ENCODE measurements at places on chromosomes 3 and 15.
A peak's percentile ranks its signal among the peaks of the same experiment; 100 is the strongest.

DNA sequence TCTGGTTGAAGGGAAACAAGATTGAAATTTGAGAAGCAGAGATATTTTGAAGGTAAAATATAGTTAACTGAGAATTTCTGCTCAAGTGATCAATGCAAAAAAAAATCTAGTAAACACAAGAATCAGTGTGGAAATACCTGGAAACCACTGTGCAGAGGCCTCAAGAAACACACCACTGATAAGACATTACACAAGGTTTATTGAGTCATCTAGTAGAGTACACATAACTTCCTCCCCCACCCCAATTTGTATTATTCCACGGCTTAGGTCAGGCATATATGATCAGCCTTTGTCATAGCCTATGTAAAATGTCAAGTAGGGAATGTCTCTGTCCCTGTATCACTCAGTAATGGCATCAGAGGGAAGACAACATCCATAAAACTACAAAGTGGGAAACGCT is 447.8 kb upstream of the BCHE start:
- DNase-seq, result peak; percentile 61

DNA sequence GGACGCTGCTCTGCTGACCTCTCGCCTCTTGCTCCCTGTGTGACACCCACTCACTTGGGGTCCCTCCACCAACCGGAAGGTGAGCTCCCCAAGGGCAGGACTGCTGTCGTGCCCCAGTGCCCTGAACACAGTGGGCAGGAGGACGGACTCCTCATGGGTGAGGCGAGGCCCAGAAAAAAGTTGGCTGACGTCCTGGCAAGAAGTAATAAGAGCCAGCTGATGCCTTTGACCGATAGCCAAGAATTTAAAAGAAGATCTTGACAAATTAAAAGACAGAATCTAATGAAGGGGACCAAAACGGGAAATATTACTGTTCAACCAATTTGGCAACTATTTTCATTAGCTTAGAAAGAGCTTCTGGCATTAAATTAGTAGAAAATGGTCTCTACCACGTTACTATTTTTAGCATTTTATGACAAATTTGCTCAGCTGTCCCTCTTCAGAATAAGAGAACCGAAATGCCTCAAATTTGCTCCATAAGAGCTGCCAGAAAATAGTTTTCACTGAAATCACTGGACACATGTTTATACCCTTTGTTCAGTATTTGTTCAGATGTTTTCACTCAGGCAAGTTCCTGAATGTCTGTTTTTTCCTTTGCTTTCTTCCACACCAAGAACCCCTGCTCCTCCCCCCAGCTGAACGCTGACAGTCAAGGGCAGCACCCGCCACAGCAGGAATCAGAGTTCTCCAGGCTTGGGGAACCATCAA is 60.5 kb downstream of the XXYLT1 start:
- peak; percentile 16 for DNase-seq

DNA sequence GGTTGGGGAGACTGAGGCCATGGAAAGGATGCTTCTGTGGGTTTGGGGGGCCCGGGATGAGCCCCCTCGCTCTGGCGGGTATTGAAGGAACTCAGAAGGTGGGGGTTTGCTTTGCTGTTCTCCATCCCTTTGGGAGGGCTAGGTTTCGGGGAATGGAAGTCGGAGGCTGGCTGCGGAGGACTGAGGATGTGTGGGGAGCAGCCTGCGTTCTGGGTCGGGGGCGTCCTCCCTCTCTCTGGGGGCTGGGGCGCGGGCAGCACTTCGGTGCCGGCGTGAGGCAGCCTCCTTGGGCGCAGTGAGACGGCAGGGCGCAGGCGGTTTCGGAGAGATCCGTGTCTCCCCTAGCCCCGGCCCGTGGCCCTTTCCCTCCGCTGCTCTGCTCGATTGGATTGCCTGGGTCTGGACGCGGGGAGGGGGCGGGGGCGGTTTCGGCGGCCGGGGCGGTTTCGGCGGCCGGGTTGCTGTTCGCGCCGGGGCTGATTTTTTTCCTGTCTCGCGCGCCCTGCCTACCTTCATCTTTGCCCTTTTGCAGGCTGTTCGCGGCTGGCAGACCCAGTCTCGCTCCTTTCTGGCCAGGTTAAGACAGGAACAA is 1.4 kb downstream of the PTPRG start:
- DNase-seq, result no peak

DNA sequence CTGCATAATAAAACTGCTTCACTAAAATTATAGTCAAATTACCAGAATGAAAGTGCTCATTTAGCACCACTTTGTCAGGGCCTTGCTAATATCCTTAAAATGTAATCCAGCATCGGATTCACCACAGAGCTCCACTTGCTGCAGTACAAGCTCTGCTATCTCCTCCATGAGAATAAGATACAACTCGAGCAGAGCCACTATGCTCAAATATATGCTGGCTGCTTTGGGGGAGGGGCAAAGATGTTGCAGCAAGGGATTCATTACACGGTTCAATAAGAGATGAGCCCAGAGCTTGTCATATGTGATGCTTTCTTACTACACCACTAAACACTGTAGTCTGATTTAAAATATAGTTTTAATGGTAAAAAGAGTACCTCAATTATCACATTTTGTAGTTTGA is 72.2 kb downstream of the DLG1 start:
- no peak for DNase-seq

DNA sequence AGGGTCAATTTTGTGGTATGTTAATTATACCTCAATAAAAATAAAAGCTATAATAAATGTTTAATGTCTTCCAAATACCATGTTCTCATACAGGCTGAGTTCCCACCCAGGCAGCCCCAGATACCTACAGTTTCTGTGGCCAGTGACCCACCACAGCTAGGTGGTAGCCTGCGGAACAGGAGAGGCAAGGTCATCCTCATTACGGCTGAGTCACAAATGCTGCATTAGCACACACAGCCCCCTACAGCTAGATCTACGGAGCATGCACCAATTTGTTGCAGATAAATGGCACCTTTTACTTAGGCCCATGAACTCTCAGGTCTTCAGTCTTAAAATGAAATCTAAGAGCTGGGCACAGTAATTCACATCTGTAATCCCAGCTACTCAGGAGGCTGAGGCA is 5.1 kb downstream of the SPATA12 start:
- peak; percentile 63 for DNase-seq

GRCh38 chr3:30672959-30673358 is 66.6 kb downstream of the TGFBR2 start:
- DNase-seq, result no peak

DNA sequence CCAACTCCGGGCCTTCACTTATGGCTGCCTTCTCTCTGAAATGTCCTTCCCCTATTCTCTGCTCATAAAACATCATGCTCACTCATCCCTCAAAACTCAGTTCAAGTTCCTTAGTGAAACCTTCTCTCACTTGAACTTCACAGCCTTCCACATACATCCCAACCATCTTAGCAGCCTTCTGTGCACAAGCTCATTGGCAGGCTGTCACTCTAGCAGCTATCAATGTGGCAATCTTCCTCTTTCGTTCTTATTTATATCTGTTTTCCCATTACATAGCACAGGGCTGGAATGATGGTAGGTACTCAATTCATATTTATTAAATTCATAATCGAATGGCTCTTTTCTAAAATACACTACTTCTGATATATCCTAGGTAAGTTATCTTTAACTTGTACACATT is 66.4 kb upstream of the MCTP2 start:
- DNase-seq, result no peak

DNA sequence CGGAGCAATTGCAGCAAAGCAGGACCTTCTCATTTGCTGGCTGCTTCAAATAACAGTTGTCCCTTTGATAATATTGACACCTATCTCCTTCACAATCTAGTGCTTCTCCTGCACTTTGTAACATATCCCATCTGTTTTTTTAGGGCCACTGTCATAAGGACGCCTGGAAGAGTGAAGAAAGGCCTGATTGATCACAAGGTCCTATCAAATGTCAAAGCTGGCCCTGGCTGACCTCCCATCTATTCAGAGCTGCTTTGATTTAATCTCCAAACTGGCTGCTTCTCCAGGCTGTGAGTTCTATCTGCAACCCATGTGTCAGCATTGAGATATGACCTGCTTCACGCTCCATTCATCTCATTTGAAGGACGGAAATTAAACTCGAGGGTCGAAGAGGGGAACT is 601.2 kb upstream of the KCNMB2 start:
- DNase-seq, result no peak

DNA sequence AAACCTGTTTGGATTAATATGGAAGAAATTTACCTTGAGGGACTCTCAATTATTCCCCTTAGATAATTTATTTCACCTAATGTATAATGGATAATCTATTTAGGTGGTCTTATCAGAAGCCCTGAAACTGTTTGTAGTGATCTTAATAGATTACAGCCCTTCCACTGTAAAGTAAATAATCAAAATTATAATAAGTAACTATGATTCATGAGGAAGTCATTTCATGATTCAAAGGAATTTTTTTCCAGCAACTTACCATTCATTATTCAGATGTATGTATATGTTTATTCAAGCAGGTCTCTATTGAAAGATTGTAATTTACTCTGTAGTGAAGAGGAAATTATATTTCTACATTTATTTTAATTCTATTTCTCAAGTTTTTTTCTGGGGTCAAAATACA is 250.6 kb upstream of the ROBO1 start:
- DNase-seq, result no peak

DNA sequence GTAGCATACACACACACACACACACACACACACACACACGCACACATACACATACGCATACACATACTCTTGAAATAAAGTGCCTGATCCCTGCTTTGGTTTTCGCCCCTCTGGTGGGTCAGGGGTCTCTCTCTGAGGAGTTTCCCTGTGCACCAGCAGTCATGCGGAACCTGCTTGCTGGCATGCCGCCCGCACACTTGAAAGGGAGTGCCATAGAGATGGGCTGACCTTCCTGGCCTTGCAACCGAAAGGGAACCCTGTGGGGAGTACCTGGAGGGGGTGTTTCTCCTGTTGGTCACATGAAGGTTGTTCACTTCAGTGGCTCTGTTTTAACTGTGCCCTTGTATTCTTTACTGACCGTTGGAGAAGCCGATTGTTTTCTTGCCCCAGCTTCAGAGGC is 752.3 kb downstream of the NR2F2 start:
- DNase-seq, result no peak

GRCh38 chr15:66099950-66100671 is 153.4 kb downstream of the MEGF11 start:
- no peak for DNase-seq

- no peak for DNase-seq
Measured at GRCh38 chr3:31106912-31107311, 212.5 kb upstream of the GADL1 start.

DNA sequence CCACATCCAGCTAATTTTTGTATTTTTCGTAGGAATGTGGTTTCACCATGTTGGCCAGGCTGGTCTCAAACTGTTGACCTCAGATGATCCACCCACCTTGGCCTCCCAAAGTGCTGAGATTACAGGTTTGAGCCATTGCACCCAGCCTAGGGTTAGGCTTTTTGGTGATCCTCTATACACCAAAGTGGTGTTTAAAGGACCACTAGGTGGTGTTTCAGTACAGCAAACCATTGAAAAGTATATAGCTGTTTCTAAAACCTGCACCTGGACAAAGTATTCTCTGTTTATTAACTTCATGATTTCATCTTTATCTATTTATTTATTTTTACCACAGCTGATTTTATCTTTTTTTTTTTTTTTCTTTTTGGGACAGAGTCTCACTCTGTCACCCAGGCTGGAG is 68.4 kb downstream of the MINDY2 start:
- no peak for DNase-seq

GRCh38 chr3:183265157-183265642 is 12.1 kb downstream of the B3GNT5 start:
- peak; percentile 68 for DNase-seq

DNA sequence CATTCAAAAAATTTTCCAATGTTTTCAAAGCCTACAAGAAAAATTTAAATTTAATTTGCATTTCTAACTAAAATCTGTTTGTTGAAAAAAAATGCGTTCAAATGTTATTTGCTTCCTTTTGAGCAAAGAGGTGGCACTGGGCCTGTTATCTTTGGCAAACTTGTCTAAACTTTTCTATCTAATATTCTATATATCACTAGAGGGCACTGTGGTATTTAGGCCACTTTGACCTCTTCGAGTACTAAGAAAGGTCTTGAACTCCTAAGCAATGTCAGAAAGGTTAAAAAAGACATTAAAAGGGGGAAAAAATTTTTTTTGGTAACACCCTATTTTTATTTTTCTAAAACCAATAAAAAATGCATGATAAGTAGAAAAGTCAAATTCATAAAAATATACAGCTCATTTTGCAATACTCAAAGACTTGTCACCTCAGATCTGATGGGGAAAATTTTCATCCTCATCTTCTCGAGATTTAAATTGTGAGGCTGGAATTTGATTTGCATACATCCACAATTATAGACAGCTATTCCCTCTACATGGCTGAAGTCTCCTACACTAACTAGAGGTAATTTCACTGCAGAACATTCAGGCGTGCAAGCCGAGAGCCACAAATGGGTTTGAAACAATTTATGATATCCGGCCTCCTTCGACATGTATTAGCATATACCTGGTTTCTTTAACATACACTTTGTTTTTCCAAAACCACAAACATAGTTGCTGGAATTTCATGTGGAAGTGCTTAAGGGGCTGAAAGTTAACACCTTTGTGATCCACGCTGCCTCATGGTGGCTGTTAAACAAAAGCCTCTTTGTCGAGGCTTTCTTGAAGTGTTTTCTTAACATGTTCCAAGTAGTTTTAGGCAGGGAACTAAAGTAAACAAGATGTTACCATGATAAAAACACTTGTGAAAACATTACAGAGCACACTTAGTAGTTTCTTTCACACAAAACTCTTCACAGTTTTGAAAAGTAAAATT is 576.4 kb downstream of the FOXP1 start:
- DNase-seq, result no peak

DNA sequence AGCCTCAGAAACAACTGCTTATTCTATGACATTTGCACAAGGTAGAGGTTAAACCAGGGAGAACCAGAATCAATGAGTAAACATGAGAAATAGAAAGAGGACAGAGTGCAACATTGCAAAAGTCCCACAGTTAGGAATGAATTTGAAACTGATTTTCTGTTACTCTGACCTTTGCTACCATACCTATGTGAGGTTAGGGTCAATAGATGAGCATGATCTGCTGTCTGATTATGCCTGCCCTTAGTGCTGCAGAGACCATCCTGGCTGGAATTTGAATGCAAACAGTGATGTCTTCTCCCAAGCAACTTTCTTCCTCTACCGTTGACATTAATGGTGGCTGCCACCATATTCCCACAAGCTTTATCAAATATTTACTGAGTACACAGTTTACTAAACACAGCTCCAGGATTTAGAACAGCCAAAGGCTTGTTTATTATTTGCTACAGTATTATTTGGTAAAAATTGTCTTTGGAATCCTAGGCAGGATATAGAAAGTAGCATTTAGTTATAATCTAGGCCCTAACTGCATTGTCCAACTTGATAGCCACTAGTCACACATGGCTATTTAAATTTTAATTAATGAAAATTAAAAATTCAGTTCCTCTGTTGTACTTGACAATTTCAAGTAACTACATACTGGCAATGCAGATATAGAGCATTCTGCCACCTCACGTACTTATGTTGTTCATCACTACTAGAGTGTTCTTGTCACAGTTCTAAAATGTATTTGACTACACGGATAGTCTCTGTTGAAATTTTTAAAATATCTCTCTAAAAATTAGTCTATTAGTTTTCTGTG is 8.9 kb upstream of the CLDN1 start:
- no peak for DNase-seq

GRCh38 chr3:64801856-64802255 is 114.1 kb upstream of the ADAMTS9 start:
- no peak for DNase-seq

GRCh38 chr15:41994171-41994650 is 21.9 kb upstream of the EHD4 start:
- no peak for DNase-seq

GRCh38 chr3:31249545-31249944 is 283.2 kb upstream of the STT3B start:
- no peak for DNase-seq

- no peak for DNase-seq
Measured at GRCh38 chr3:72651498-72651897, 196.7 kb downstream of the SHQ1 start.

- peak; percentile 70 for DNase-seq
Measured at GRCh38 chr3:38004415-38005075, 14.0 kb downstream of the VILL start.

All from PC-9 (cell line).